Uterus (tissue), 4 donors: ENCODE measurements at places on chromosomes 7 and 10.

GRCh38 chr7:33452805-33453502 lies 323.6 kb downstream of the BBS9 start:
- DNase-seq: no peak

- no peak for DNase-seq
Measured at GRCh38 chr7:128267595-128267924, 26.5 kb downstream of the LEP start.

- no peak for DNase-seq
Measured at GRCh38 chr7:1586827-1587705, 17.2 kb upstream of the PSMG3 start.

- no peak for DNase-seq
Measured at GRCh38 chr10:13100349-13101294, 659 bp downstream of the OPTN start.

DNA sequence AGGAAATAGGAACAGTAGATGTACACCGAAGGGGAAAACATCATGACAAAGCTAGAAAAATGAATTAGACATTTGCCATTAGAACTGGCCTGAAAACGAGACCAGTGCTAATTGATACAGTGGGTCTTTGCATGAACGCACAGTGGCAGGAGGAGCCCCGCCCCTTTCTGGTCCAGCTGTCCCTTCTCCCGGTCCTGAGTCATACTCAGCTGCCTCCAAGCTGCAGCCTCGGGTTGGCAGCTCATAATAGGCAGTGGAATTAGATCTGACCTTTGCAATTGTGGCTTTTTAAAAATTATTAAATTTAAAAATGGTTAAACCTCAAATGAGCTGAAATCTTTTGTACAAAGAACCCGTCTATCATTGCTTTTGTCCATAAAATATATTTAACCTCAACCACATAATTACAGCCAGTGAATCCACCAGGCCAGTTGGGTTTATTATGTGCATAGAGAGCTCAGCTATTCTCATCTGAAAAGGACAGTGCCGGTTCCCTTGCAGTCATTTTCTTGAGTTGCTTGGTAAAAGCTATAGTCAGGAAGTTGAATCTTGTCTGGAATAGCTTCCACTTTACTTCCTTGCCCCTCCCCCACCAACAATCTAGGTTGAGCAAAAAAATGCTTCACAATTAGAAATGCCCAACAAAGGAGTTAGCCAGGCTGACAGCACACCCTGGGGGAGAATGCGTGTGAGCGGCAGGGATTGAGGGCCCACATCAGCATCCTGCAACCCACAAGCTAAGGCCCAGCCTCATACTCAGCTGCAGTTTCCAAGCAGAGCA lies 147.1 kb downstream of the BUB3 start:
- DNase-seq: no peak

- no peak for DNase-seq
Measured at GRCh38 chr10:600876-601659, 88.4 kb downstream of the DIP2C start.

DNA sequence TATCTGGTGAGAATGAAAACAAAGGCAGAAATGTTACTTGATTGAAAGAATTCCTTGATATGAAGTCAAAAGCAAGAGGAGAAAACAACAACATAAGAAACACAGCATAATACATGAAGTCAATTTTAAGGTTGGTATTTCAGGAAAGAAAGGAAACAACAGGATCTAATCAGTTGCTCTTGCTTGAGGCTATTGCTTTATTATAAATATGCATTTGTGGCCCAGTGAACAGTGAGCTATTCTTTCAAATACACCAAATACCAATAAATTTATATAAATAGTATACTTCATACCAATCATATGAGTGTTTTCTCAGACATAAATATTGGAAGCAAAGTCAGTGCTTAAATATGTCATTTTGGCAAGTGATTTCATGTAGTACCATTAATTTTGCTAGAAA lies 806.6 kb downstream of the NXPH1 start:
- no peak for DNase-seq

DNA sequence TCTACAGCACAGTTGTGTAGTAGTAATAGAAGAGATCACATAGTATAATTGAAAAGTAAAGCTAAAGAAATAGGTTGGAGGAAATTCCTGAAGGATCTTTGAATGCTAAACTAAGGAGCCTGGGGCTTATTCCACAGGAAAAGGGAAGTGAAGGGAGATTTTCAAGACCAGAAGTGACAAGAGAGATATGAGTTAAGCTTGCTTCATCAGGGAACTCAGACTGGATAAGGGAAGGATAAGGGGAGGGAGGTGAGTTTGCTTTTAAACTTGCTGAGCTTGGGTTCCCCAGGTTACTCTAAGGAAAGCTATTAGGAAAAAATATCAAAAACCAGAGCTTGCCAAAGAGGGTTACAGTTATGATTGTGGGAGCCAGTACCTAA lies 182.4 kb downstream of the RAPGEF5 start:
- DNase-seq: no peak

- no peak for DNase-seq
Measured at GRCh38 chr10:122555442-122555841, 5.1 kb upstream of the DMBT1 start.

DNA sequence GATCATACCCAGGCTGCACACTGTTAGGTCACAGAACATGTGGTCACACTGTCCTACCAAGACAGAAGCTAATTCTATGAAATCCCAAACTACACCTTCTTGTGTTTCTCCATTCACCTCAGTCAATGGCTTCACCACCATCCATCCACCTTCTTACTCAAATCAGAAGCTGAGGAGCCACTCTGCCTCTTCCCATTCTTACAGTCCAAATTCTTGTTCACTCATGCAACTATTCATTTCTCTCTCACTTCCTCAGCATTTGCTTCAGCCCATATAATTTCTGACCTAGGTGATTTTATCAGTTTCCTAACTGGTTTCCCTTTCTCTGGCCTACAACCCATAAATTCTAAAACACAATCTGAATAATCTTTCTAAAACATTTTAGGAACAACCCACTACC lies 229.2 kb downstream of the LRRN3 start:
- DNase-seq: no peak

- DNase-seq: no peak
Measured at GRCh38 chr10:11272915-11273389, 255.3 kb downstream of the CELF2 start.

DNA sequence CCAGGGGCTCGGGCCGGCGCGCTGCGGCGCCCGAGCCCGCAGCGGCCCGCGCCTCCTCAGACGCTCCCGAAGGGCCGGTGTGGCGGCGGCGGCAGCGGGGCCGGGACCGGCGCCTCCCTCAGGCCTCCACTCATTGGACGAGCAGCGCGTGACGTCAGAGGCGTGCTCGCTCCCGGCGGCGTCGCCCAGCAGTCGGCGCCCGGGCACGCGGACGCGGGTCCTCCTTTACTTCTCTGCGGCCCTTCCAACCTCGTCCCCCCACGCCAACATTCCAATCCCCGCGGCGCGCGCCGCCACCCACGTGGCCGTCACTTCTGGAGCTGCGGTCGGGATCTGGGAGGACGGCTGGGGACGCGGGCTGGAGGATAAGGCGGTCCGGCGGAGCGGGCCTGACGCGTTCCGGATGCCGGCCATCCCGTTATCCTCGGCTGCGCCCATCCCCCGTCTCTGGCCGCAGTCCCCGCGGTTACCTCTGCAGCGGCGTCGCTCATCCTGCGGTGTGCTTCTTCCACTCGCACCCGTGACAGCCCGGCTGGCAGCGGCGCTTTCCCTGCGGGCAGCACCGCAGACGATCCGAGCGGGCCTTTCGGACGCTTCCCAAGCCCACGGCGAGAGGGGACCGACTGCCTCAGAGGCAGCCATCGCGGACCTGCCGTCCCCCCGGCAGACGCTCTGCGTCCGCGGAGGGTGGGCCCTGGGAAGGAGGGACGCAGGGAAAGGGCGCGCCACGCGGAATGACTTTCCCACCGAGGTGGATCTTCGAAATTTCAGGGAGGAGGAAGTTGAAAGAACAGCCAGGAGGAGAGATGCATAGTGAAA lies at the start of gene PDZD8:
PDZD8 (minus strand) TSS at position 81 of the 819 bp plus-strand sequence. CDS start 213 bp downstream, outside the sequence.
- DNase-seq: peak; percentile 94

DNA sequence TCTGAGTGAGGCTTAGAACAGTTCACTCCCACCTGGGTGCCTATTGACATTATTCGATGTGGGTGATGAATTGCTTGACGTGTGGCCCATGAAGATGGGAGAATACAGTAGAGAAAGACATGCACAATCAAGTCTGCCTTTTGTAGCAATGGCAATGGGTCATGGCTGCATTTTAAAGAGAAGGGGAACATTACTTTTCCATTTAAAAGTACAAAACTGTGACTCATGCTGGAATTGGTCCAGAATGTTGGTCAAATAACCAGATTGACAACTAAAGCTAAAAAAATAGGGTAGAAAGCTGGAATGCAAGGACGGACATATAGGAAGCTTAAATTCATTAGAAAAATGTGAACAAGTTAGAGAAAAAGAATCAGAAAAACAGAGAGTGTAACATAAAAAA lies 104.1 kb upstream of the SLC25A13 start:
- DNase-seq: no peak

GRCh38 chr10:53748319-53748718 lies 975.7 kb upstream of the MBL2 start:
- DNase-seq: no peak
